GM23248 (cell line): ENCODE measurements at places on chromosomes 3 and 15.

GRCh38 chr3:148711981-148712666 lies 14.4 kb downstream of the AGTR1 start:
- DNase-seq: peak; percentile 61

DNA sequence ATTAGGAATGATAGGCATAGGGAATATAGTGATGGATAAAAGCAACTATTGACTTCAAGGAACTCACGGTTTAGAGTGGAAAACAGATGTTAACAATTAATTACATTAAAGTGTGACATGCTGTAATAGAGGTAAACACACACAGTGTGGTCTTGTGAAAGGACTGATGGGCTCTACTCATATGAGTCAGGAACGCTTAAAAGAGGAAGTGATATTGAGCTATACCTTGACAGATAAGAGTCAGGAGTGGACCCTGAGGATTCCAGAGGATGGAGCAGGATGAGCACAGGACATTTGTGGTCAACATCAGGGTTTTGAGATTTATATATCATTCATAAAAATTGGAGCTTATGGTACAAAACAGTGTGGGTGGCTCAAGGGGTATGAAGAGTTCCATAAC lies 11.0 kb downstream of the EXOG start:
- no peak for DNase-seq

DNA sequence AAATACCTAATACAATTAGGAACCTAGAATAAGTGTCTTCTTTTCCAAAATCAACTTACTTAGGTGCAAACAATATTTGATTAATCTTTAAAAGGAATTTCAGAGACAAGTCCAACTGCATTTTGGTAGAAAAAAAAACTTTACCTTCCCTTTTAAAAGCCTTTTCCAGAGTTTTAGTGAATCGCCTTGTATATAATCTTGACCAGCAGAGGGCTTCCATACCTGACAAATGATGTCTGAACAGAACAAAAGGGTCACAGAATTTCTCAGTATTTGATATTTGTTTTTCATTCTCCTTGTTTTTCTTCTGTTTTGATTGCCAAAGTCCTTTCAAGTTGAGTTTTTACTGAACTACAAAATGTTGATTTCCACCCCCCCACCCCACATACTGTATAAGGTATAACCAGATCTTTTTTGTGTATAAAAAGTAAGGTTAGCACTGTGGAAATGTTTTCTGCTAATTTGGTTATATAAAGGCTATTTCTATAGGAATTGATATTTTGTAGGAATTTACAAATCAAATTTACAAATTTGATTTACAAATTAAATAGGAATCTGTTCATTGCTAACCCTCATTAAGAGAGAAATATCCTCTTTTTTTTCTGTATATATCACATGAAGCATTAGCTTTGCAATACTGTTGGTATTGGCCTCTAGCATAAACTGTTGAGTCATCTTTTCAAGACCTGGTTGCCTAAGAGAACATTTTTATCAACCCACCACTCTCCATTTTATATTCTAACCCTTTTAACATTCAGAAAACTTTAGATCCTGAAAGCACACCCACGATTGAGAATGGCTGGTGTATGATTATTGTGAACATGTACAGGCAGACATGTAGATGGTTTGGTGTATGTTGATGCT lies 464.1 kb upstream of the RARB start:
- DNase-seq: peak; percentile 50

- DNase-seq: no peak
These were observed 95.2 kb upstream of the UBE2E1 start for GRCh38 chr3:23710555-23710954.

DNA sequence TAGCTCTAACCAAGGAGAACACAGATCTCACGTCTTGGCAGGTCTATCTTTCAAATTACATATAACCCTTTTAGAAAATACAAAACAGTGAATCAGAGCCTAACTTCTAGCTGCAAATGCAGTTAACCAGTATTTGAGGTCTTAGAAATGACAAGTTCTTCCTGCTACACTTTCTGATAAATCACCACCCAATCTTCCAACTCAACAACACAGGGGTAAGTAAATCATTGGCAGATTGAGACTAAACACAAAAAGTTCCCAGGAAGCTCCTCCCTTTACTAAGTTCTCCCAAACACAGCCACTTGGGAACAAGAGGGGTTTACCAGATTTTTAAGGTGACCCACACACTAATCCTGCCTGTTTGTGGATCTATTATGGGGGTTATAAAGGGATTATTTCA lies at the start of gene A4GNT:
TSS of gene A4GNT (minus strand) at position 152 of the 400 bp plus-strand sequence. CDS start 1,134 bp downstream, outside the sequence.
- DNase-seq: no peak

DNA sequence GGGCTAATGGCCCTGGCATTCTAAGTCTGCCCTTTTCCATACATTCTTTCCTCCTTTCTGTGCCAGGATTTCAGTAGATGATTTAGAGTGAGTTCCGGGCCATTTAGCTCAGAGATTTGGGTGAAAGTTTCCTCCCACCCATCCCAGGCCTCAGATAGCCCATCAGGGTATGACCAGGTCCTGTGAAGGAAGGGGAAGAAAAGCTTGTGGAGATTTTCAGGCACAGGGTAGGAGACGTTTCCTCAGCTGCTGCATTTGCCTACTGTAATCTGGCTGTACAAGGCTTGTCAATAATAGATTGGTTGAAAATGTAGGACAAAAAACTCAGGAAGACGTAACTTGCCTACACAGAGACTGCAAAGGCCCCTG lies 63.2 kb upstream of the BCL6 start:
- DNase-seq: no peak

DNA sequence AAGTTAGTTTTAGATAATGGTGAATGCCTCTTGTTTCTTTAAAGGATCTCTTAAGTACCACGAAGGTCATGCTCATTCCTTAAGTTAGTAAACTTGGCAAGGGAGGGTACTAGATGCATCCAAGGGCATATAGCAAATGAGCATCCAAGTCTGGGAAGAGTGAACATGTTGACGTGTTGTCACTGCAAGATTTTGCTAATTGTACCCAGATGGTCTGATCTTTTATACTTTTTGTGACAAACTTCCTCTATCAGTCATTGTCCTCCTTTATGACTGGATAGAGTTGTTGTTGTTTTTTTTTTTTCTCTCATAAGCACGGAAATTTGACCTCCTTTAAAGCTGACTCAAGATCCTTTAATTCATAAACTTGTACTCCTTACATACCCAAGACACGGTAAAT lies 121.3 kb downstream of the CHST2 start:
- DNase-seq: peak; percentile 30

- peak; percentile 65 for DNase-seq
These were observed 11.7 kb downstream of the ATP6V1A start for GRCh38 chr3:113758389-113759024.

DNA sequence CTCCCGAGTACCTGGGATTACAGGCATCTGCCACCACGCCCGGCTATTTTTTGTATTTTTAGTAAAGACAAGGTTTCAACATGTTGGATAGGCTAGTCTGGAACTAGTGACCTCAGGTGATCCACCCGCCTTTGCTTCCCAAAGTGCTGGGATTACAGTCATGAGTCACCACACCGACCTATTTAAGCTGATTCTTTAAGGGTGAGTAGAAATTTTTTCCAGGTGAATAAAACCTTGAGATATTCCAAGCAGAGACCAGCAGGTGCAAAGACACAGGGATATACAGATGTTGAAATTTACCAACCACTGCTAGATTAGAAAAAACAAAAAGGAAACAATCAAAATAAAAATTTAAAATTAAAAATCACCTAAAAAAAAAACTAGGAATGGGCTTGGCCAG lies 74.4 kb upstream of the CHRNB4 start:
- DNase-seq: peak; percentile 9

GRCh38 chr3:18937574-18937973 lies 210.7 kb upstream of the KCNH8 start:
- no peak for DNase-seq

DNA sequence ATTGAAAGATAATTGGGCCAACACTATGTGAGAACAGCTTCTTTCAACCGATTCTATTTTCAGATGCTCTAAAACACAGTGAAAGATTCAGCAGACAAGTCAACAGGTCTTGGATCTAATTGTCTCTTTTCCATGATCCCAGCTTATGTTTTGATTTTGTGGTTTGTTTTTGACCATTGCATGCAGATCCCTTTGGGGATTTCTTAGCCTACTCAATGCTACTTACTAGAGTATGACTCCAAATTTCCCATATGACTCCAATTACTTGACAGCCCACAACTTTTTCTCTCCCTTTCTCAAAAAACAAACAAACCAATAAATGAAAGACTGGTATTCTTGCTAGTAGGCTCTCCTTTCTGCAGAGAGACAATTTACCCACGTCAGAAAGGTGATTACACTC lies 67.1 kb downstream of the KCNH8 start:
- DNase-seq: no peak

- peak; percentile 70 for DNase-seq
These were observed 16.7 kb upstream of the CMTM7 start for GRCh38 chr3:32374788-32375595.

DNA sequence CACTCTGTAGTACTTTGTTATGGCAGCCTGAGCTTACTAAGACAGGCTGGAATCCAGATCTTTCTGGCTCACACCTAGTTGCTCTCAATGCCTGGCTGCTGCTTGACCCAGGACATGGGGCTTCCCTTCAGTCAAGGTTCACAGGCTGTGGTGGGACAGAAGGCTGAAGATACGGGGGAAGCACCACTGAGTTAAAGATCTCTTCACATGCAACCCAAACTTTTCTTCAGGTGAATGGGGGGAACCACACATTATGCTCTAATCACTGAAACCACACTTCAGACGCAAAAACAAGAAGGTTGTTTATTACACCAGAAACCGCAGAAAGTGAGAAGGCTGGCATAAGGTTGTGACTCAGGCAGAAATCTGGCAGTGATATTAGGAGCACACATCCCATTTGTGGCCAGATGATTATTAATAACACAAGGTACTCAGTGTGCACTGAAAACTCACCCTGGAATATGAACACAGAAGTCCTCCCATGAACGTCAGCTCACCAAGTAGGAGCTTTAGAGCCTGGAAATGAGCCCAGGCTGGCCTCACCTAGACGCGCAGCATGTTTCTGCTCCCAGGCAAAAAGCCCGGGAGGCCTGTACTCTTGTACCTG lies 230.5 kb upstream of the CHRNA7 start:
- peak; percentile 69 for DNase-seq

DNA sequence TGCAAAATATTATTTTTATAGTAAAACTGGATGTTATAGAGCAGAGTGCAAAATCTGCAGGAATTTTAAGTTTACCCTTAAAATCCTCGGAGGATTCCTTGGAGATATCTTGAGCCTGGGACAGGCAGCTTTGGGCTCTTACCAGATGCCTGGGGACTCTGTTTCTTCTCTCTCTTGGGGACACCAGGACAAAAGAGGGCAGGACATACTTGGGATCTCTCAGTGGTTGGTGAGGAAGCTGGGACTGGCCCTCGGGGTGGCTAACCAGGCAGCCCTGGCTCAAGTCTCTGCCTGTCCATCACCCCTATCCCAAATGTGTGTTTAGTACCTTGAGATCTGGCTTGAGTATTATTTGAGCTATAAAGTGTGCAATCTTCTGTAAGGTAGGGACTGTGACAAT lies 38.6 kb downstream of the TKT start:
- no peak for DNase-seq

DNA sequence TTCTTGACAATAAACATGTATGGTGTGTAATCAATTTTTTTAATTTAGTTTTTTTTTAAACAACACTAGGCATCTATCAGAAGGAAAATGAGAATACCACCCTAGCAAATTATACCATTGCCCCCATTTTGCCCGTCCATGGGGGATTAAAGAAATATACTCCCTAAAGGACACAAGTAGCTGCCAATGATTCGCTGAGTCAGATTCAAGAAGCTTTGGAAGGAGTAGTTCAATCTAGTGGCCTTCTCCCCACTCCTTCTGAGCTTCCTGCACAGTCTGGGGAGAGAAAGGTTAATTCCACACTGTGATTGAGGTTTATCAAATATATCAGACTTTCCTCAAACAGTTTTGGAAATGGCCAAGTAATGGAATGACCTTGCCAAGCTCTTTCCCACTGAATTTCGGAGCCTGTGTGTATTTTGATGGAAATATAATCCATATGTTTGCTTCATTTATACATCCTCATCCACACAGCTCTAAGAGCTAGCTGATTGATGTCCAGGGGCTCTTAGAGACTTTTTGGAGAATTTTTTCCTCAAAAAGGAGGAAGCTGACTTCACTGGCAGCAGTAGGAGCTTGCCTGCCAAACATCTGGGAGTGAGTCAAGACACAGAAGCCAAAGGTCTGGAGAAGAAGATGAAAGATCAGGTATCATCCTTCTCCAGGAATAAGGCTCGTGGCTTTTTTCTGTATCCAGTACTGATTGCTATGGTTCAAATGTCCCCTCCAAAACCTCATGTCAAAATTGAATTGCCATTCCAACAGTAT lies 478.5 kb upstream of the PROK2 start:
- DNase-seq: peak; percentile 41

GRCh38 chr3:120047686-120048085 lies 46.6 kb downstream of the GSK3B start:
- DNase-seq: no peak

DNA sequence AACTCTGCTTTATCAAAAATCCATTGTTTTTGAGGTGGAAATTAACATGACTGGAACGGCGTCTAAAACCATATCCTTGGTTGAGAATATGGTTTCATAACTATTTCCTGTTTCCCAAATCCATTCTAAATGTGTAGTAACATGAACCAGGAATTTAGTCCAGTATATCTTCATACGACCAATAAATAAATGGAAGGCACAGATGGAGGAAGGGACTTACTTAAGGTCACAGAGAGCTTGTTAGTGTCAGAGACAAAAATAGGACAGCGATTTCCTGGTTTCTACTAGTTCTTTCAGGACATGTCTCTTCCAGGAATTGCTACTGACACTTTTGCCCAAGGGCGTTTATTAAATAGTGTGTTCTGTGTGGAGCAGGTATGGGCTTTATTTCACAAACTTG lies 41.2 kb downstream of the HES1 start:
- DNase-seq: no peak
